ENCODE measurements at places on chromosomes 4 and X.

- no peak for DNase-seq
Observed at GRCh38 chr4:41069838-41070237, 144.5 kb downstream of the APBB2 start.

DNA sequence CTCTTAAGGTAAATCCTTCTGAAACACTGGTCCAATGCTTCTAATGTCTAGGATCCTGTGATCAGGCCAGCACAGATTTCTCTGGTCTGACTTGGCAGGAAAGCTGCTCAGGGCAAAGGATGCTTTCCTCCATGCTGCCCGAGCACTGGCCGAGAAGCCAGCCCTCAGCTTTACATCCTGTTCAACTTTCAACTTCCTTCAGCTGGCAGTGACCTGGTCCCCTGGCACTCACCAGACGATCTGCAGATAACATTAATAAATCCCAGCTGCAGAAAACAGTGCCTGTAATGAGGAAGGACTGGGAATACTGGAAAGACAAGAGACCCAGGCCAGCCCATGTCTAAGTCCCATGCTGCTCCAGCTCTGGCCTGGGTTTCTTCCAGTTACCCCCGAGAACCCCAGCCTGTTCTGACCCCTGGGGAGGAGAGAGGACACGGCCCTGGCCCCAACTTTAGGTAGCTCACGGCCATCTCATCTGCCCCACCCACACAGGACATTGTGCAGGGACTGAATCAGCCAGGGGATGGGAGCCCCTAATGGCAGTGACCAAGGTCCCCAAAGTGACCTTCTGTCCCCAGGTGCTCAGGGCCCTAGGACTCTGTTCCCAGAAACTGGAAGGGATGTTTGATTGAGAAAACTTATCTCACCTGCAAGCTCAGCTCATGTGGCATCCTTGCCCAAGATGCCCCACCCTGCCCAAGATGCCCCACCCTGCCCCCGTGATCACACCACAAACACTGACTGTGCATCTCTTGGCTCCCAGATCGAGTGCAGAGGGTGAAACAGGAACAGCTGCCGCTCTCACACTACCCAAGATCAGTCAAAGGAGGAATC is 28.0 kb downstream of the JAKMIP1 start:
- DNase-seq = no peak

DNA sequence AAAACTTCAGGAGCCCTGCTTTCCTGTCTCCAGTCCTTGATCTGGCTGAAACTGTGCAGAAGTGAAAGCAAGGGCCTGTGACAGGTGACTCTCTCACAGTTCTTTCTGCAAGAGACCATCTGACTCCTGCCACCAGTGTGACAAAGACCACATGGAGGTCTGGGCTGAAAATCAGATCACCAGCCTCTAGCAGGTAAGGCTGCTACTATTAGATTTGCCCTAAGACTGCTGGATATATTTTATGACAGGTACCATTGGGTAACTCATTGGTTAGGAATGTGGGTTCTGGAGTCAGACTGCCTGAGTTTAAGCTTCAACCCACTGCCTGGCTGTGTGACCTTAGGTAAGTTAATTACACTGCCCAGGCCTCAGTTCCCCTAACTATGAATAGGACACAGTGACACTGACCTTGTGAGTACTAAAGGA is 163.3 kb upstream of the SLC7A11 start:
- peak; percentile 9 for DNase-seq

DNA sequence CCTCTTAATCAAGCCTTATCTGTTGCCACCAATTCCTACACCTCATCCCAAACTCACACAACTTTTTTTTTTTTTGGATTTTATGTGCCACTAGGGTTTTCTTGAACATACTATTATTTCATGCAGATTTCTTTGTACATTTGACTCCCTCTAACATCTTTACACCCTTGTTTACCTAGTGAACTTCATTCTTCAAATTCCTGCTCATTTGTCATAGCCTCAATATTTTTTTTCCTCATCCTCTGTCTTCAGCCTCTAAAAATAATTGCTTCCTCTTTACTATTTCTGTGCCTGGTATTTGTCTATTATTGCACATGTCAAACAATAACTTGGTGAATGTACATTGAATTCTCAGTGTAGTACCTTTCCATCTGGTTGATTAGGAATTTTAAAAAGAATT is 22.0 kb downstream of the NBDY start:
- DNase-seq = no peak

GRCh38 chrX:23575281-23575680 is 92.0 kb upstream of the PRDX4 start:
- no peak for DNase-seq

DNA sequence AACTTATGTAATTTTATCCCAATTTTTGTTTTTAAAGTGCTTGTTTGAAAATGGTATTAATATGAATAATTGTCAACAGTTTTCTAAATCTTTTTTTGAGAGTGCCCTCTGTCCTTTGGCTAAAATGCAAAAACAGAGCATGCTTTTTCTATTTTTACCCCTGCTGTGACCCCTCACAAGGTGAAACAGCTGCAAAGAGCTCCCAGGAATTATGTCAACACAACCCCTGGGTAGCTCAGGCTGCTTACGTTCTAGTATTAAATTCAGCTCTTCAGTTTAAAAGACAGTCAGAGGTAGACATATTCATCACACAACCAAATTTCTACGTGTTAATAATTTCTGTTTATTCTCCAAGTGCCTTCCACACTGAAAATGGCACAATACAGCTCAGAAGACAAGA is 367.5 kb downstream of the PRDM5 start:
- DNase-seq = no peak

DNA sequence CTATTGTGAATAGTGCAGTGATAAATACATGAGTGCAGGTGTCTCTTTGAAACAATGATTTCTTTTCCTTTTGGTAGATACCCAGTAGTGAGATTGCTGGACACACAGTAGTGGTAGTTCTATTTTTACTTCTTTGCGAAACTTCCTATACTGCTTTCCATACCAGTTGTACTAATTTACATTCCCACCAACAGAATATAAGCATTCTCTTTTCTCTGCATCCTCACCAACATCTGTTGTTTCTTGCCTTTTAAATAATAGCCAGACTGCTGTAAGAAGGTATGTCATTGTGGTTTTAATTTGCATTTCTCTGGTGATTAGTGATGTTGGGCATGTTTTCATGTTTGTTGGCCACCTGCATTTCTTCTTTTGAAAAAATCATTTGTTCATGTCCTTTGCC is 105.9 kb downstream of the COL4A6 start:
- no peak for DNase-seq

DNA sequence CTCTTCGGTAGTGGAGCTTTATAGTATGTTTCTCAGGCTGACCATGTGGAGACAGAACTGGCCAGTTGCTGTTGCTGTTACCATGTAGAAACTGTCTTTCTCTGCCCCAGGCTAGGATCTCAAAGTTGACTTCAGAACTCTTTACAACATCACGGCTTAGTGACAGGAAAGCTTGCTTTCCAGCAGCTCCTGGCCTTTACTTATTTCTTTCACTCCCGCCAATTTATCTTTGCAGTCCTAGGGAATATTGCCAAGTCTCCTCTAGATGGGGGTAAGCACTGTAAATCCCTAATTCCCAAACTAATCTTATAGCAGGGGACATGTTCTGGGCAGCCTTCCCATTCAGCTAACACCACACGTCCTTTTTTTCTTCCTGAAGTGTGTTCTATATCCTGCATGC is 631.6 kb downstream of the SPRY1 start:
- no peak for DNase-seq

GRCh38 chrX:153944800-153945150 is 332 bp upstream of the RENBP start:
- DNase-seq = no peak

DNA sequence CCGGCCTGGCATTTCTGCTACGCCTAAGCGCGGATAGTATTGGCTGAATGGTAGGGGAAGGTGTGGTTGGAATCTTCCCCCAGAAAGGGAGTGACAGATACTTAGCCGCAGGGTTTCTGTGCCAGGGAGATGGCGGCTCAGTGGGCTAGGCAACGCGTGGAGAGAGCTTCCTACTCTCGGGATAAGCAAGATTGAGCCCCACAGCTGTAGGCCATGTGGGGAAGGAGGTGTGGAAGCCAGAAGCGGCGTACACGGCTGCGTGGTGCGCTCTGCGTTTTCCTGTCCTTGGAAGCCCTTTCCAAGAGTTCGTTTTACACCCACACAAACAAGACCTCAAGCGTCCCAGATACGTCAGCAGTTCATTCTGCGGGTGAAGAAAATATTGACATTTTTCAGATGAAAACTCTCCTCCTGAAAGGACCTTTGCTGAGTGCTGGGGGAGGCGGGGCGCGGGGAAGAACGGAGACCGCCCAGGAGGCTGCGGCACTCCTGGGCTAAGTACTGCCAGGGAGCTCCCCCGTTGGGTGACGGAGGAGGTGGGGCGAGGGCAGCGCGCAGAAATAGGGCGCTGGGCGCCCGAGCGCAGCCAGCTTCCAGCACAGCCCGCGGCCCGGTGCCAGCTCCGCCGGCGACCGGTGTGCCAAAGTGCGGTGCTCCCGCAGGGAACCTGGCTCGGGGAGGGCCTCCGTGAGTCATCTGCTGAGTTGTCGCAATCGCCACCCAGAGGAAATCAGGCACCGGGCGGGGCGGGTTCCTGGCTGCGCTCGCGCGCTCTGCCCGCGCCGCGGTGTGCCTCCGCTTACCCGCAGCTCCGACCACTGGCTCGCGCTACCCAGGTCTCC is at the start of gene GPAT3:
TSS of gene GPAT3 (plus strand) at position 589 of the 842 bp plus-strand sequence. CDS start 515 bp downstream, outside the sequence.
- peak; percentile 63 for DNase-seq

GRCh38 chr4:128573781-128574508 is 235.6 kb upstream of the JADE1 start:
- DNase-seq = peak; percentile 85

All from foreskin fibroblast (primary cell).